ENCODE measurements at places on chromosomes 12 and 14.

GRCh38 chr12:67633708-67634107 lies 14.8 kb upstream of the DYRK2 start:
- no peak for DNase-seq

DNA sequence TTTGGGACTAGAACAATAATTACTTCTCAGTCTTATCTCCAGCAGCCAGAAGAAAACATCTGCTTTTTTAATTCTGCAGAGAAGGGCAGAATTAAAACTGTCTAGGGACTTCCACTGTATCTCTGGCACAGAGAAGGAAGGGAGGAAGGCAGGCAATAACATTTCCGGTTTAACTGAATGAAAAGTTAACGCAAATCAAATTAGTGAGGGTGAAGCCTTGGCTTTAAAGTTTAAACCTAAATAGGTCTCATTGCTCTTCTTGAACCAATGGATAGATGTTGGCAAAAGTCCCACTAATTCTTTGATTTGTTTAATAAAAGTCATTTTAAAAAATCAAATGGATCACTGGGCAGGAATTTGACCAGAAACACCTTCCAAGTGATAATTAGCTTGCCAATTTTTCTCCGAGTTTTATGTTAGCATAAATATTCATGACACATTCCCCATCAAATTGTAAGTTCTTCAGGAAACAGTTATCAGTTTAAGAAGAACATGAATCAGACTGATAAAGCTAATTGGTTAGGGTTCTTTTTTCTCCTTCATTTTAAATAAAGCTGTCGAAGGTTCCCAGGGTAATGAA lies 181.9 kb downstream of the SLC15A5 start:
- no peak for DNase-seq

- DNase-seq, result no peak
These were observed 176.6 kb downstream of the TRHDE start for GRCh38 chr12:72448805-72449204.

DNA sequence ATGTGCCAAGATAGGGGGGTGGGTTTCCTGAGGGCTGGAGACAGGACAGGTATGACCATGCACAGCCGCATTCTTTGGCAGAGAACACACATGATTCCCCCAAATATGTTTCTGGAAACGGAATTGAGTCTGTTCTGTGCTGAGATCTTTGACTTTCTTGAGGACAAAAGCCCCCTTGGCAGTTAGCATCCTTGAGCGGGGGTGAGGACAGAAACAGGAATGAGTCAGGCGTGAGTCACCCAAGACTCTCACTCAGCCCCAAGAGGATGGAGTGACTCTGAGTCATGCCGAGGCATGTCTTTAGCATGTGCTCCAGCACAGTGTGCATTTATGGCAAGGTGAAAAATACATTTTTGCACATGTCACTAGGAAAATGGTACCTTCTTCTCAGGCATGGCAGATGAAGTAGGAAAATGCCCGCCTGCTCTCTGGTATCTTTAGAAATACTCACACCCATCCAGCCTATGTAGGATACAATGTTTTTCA lies 52.1 kb downstream of the DAD1 start:
- peak; percentile 93 for DNase-seq

DNA sequence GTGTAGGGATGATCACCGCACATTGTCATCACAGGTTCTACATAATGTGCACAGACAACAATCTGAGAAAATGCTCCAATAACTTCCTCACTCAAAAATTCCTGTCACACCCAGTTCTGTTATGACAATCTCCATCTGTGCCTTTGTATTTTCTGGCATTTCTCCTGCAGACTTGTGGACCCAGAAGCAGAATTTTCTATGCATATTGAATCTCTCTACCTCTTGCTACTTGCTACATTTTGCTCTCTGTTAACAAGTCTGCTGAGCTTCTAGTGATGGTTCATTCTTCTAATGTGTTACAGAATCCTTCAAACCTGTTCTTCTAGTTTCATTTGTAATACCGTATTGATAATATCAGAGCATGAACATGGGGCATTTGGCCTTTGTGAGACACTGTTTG lies 127.8 kb upstream of the PTPRQ start:
- DNase-seq, result no peak

GRCh38 chr14:47346849-47347248 lies 328.6 kb downstream of the MDGA2 start:
- DNase-seq, result no peak

- DNase-seq, result no peak
These were observed 54.6 kb upstream of the ARHGAP5 start for GRCh38 chr14:32022525-32022924.

DNA sequence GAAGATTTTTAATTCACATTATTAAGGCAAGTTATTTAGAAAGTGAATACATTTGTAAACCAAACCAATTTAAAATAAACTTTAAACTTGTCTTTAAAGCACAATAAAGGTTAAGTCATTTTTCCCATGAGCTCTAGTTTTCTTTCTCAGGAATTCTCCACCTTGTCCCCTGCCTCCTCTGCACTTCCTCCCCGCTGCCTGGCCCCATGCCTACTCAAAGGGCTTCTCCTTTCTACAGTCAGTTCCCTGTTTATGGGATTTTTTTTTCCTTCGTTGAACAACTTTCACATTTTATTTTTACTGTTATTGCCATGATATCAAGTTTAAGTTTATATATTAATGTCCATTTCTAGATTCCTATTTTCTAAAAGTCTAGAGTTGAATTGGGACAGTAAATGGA lies 223.0 kb downstream of the SLC25A21 start:
- no peak for DNase-seq

DNA sequence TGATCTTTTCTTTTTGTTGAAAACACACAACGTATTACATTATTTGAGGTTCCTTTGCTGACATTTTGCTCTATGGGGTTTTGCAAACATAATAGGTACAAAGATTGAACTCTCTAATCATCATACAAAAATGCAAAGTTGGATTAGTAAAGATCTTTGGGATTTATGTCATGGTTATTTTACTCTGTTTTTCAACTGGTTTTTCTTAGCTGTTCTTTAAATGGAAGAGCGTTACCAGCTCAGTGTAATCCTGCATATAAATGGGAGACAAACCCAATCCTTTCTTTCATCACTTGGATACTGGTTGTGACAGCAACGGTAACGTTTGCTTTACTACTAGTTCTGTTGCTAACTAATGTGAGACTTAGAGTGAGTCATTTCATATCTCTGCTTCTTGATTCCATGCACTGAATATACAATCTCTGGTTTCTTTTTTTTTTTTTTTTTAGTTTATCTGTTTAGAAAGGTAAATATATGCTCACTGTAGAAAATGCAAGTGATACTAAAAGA lies 104.9 kb upstream of the NOVA1 start:
- no peak for DNase-seq

DNA sequence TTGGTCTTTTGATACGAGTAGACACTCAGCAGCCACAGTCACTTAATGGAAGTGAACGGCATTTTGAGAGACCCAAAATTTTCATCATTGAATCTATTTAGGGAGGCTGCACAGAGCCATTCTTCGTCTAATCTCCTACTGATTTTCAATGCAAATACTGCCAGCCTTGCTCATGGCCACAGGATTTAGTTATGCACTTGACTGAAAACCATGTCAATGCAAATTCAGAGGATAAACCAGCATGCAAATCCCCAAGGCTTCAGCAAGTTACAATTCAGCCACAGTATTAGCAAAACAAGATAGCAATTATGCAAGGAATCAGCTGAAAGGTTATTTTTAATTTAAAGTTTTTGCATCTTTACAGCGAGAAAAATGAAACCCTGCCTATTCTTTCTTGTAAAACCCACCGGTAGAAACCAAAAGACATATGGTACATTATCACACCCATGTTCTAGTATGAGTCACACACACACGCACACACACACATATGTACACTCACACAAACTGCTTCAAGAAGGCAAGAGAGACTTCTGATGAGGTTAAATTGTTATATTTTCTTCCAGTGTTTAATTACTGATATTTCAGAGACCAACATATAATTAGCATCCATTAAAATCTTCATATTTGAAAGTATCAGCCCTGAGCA lies 985.3 kb upstream of the FLRT2 start:
- DNase-seq, result no peak

GRCh38 chr14:98984719-98985041 lies 287.3 kb downstream of the BCL11B start:
- peak; percentile 81 for DNase-seq

- DNase-seq, result no peak
These were observed 50.3 kb downstream of the ADAMTS20 start for GRCh38 chr12:43501703-43502102.

DNA sequence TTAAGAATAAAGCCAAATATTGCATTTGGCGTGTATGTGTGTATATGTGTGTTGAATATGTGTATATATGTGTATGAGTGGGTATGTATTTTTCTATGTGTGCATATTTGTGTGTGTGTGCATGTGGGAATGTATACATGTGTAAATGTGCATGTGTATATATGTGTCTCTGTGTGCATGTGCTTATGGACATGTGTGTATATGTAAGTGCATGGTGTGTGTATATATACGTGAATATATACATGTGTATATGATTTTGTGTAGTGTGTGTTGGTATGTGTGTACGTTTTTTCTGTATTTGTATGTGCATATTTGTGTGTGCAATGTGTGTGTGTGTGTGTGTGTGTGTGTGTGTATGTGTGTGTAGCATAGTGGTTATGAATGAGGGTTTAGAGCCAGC lies 1021.0 kb downstream of the AACS start:
- DNase-seq, result no peak

DNA sequence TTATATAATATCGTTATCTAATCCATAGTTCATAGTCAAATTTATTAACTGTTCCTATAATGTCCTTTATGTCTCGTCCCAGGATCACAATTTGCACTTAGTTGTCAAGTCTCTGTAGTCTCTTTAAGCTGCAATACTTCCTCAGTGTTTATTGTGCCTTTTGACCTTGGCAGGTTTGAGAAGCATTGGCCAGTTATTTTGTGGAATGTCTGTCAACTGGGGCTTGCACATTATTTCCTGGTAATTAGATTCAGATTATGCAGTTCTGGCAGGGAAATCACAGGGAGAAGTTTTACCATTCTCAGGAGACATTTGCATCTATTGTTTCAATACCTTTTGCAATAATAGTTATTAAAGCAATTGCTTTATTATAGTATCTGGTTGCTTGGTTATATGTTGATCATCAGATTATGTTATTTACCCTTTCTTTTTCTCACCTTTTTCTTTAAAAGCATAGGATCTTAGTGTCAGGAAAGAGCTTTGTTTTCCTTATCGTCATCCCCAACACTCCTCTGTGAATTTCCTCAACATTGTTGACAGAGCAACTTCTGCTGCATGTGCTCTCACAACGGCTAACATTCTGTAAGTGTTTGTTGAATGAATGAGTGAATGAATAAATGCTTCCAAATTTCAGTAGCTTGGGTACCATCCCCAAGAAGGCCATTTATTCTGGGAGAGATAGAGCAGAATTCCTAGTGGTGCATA lies 3.7 kb upstream of the ART4 start:
- DNase-seq, result no peak

DNA sequence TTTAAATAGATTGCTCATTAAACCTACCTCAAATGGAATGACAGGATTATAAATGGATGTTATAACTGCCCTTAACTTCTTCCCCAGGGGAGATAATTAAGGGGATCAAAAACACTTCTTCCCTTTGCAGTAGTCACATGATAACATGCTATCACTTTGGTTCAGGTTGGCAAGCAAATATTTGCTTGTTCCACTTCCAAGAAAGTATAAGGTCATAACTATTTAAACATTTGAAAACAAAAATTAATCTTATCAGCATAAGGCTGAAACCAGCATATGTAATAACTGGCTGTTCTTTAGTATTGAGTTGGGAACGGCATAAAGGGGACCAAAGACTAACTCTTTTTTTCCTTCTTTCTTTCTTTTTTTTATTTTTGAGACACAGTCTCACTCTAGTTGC lies 2.4 kb upstream of the LYZ start:
- no peak for DNase-seq

DNA sequence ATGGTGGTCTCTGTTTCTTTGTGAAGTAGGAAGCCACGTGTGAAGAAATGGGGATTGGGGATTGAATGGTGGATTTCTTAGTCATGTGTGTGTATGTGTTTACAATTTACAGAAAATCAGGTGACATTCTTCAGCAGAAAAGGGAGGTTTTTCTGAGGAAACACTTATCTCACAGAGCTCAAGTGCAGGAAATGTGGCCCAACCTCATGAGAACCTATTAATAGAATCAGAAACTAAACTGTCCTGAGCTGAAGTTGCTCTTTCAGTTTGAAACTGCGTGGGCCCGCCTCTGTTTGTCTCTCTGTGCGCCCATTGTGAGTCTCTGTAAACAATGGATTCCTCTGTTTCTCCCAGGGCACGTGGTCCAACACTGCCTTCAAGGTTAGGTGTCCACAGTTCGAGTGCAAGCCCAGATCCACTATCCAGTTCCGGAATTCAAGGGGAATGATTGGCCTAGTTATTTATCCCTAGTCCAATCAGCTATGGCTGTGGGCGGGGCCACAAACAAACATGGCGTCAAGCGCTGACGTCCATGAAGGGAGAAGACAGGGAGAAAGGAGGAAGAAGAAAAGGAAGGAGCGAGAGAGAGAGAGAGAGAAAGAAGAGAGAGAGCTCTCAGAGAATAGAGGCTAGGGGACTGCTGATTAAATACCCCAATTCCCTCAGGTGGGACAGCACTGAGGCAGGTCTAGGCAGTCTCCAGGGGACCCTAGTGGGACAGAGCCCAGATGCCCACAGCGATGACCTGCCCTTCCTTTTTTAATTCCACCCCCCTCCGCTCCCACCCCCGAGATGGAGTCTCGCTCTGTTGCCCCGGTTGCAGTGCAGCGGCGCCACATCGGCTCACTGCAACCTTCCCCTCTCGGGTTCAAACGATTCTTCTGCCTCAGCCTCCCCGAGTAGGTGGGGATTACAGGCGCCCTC lies 31.4 kb upstream of the C12orf76 start:
- peak; percentile 83 for DNase-seq

All from CD4-positive, alpha-beta T cell treated with Interleukin-2 at 100 ng/mL for 4 hours (primary cell).